H9 (cell line): ENCODE measurements at places on chromosomes 7 and 10.

- no peak for DNase-seq
Observed at GRCh38 chr10:12826800-12827372, 174.6 kb downstream of the CCDC3 start.

- DNase-seq, result no peak
Observed at GRCh38 chr7:97357459-97357858, 240.0 kb downstream of the SDHAF3 start.

DNA sequence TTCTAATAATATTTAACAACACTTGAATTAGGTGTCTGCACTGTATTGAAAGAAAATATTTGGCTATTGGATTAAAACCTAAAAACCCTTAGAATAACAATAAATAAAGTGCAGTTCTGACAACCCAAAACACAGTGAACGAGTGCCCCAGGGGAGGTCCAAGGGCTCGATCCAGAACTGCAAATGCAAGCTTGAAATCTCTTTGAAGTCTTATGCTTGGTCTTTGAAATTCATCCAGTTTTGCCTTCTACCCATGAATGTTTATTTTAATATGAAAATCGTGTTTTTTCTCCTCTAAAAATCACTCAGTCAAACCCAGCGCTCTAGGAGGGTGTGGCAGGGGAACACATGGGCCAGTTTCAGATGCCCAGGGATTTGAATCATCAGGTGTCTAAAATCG, 119.5 kb downstream of the MTPAP start:
- DNase-seq, result no peak

DNA sequence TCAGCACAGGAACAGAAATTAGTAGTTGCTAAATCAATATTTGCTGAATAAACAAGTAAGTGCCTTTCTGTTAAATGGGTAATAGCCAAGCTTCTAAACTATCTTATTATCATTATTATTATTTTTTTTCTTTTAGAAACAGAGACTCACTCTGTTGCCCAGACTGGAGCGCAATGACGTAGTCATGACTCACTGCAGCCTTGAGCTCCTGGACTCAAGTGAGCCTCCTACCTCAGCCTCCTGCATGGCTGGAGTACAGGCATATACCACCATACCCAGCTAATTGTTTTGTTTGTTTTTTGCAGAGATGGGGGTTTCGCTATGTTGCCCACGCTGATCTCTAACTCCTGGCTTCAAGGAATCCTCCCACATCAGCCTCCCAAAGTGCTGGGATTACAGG, 12.3 kb upstream of the ELN start:
- no peak for DNase-seq

GRCh38 chr10:119614686-119615085, 17.9 kb upstream of the TIAL1 start:
- no peak for DNase-seq

- DNase-seq, result no peak
Observed at GRCh38 chr10:79319115-79319771, 28.0 kb upstream of the PPIF start.

DNA sequence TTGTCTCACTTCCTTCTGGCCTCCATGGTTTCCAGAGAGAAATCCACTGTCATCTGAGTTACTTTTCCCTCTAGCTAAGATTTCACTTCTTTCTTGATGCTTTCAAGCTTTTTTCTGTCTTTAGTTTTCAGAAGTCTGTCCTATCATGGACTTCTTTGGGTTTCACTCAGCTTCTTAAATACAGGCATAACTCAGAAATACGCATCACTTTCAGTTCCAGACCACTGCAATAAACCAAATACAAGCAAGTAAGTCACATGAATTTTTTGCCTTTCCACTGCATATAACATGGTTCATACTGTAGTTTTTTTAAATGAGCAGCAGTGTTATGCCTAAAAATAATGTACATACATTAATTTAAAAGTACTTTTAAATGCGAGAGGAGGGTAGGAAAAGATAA, 48.7 kb downstream of the STK17A start:
- DNase-seq, result no peak

DNA sequence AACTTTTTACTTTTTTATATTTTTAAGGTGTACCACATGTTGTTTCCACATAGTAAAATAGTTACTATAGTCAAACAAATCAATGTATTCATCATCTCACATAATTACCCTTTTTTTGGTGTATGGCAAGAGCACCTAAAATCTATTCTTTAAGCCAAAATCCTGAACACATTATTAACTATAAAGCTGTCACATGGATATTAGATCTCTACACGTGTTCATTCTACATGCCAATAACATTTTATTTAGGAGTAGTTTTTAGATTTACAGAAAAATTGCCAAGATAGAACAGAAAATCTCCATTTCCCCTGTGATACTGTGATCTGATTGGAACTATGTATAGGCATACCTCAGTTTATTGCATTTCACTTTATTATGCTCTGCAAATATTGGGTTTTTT, 137.1 kb downstream of the SH2D4B start:
- no peak for DNase-seq

DNA sequence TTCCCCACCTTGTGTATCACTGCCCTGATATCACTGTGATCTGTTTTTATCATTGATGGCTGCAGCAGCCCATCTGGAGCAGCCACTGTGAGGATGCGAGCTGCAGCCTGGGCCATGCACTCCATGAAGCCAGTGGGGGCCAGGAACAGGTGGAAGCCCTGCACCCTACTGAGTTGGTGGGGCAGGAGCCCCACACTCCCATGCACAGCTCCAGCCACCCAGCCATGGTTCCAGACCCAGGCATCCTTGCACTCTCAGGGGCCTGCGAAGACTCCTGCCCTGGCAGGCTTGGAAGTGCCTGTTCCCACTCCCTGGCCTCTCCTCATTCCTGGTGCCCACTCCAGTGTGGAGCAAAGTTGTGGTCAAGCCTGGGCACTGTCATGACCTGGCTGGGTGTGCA, 424.0 kb upstream of the FZD8 start:
- no peak for DNase-seq

DNA sequence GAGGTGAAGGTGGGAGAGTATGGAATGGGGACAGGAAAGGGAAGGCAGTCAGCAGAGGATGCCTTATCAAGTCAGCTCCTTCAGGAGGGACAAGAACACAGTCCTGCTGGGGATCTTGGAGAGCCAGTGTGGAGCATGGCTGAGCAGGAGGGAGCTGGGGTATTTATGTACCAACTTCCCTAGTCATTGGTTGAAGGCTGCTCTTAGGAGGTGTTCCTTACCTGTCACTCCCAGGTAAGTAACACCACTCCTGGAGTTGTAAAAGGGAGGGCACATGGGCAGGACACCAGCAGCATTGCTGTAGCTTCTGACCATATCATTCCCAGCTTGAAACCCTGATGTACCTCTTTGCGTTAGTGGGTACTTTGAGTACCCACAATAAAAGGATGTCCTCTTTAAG, 29.8 kb downstream of the SLC29A3 start:
- no peak for DNase-seq

DNA sequence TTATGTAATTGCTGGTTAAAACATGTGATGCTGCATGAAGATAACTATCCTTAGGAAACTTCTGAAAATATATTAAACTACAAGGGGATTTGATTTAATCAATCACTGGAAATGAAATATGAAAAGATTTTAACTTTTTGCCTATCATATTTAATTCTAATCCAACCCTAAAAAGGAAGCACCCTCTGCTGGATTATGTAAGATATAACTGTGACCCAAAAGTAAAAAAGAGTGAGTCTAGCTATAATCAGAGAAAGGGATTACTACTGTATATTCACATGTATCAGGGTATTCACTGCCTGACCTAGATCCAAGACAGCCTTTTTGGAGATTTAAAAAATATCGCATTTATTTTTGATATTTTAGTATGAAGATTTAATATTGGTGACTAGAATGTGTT, 295.5 kb downstream of the MDFIC start:
- DNase-seq, result no peak

DNA sequence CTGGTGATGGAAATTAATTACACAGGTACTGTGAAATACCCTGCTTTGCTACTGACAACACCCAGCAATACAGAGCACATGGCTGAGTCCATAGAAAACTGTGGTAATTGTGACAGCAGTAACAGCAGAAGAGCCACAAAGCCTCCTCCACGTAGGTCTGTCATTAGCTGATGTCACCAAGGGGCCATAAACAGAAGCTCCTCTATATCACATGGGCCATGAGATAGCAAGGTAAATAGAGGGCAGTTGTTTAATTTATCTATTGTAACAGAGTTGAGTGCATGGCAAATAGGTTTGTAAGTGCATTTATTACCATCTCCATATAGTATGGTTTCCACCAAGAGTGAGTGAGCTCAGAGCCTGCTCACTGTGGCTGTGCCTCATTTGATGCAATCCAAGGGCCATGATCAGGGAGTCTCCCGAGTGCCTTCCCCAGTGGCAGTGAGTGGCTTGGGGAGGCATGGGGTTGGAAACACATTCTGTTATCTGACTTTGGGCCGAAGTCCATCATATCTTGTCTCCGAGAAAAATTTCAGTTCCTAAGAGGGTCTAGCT, 281.2 kb downstream of the SKAP2 start:
- DNase-seq, result no peak
